ENCODE measurements at places on chromosomes 3 and 15.

DNA sequence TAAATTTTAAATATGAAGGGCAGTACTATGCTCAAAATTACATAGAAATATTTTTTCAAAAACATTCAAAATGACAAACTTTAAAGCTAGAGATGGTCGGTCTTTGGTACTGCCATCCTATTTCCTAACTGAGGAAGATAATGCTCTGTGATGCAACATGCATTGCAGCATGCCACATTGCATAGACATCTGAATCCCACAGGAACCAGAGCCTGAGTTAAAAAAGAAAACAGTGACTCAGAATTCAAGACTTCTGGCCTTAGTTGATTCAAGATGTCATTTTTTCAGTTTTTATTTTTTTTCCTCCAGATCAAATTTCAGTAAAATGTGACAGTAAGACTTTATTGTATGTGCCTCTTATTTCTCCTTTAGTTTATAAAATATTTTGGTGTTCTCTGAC lies 33.1 kb downstream of the TP63 start:
- DNase-seq: no peak

DNA sequence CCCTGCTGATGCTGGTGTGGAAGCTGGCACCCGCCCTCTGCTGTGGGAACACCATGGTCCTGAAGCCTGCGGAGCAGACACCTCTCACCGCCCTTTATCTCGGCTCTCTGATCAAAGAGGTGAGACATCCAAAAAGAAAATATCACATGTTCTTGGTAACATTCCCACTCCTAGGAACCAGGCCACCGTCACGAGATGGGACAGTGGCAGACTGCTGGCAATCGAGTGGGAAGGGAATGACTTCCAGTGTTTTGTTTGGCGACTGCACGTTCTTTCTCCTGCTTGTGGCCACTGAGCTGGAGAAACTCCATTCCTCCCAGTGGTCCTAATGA lies 14.3 kb downstream of the ALDH1A3 start:
- no peak for DNase-seq

DNA sequence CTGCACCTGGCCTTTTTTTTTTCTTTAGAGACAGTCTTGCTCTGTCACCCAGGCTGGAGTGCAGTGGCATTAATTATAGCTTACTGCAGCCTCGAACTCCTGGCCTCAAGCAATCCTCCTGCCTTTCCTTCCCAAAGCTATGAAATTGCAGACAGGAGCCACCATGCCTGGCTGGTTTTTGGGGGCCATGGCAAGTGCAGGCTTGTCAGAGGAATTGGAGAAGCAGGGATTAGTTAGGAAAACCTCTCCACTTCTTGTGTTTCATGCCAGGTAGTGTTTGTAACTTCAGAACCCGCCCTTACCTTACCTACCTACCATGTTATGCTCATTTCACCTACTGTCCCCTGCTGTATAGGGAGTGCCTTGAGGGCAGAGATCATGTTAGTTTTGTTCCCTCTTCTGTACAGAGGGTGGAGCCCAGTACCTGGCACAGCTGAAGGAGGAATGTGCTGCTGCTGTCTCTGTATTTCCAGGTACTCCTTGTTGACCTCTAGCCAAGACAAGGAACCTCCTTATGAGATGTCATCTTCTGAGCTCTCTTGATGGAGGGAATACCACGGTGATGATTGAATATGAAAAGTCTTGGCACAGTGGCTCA lies 43.8 kb downstream of the TRAK1 start:
- no peak for DNase-seq

GRCh38 chr3:46959161-46959511 lies 17.4 kb downstream of the CCDC12 start:
- peak; percentile 28 for DNase-seq

DNA sequence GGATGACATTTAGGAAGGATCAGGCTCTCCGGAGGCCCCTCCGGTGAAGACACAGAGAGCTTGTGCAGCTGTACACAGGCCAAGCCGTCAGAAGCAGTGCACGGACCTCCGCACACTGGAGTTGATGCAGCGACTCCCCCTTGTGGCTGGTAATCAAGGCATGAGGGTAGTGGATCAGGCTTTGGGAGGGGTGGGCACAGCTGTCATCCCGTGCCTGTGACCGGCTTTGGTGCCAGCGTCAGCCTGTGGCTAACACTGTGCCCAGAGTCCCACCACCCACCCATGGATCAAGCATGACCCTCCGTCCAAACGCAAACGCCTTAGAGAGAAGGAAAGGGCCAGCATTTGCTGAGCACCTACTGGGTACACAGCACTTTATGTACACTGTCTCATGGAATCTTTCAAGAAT lies 8.2 kb upstream of the GRIP2 start:
- DNase-seq: peak; percentile 38

DNA sequence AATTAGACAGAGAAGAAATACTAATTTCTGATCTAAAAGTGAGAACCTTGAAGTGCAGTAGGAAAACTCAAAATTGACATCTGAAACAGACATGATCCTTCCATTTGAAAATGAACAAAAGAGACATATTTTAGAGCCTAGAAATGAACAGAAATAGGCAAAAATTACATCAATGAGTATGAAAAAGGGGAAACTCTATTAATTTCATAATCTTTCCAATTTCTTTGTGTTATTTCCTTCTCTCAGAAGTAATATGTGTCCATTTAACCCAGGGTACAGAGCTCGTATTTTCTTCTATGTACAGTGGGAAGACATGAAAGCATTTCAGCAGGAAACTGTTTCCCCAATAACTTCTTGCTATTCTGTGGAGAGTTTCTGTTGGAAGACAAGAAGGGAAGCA lies 263.1 kb downstream of the CGGBP1 start:
- no peak for DNase-seq

DNA sequence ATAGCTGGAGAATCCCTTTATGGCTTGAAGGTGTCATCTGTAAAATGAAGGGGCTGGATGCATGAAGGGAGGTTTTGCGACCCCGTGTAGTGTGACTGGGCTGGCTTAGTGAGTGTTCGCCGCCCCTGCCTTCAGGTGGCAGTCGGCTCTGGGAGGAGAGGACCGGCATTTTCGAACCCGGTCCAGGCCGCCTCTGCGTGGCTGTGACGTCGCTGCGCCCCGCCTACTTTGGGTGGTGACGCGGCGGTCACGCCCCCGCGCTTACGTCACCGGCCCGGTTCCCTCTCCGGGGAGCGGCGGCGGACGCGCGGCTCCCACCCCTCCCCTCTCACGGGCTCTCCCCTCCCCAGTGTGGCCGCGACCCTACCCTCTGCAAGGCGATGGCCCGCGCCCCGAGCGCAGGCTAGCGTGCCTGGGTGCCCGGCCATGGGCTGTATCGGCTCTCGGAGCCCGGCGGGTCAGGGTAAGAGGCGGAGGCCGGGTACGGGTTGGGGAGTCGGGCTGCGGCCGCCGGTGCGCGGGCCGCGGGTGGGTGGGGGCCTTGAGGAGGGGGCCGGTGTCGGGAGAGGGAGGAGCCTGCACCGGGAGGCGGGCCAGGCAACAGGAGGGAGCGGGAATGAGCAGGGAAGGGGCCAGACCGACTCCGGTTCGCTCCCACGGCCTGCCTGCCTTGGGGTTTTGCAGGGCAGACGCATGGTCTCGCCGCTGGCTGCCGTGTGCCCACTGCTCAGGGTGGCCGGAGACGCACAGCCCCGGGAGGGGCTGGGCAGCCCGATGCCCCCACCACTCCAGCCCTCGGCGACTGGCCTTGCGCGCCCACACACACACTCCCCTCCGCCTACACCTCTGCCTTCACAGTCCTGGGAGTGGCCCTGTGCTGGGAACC lies 1.5 kb upstream of the FAM131A start:
- DNase-seq: peak; percentile 89

DNA sequence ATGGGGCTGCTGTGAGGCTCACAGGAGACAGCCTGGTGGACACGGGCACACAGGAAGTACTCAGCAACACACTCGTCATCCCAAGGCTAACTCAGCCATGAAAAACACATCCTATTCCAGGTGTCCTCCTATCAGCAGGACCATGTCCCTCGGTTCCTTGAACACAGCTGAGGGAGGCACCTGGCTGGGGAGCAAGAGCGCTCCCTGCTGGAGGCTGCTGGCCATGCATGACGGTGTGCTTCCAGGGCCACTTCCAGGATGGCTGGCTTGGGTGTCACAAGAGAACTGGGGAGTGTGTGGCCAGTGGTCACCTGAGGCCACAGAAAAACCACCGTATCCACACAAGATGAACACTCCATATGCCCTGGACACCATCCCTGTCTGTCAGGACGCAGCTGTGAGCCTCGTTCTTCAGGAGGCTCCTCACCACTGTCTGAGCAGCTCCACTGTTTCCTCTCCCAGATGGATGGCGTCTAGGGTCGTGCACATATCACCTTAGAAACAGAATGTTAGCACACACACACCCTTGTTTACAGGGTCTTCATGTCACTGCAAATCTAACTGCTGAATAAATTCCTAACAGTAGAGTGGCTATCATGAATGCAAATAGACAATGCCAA lies 31.0 kb downstream of the POC1A start:
- peak; percentile 76 for DNase-seq

DNA sequence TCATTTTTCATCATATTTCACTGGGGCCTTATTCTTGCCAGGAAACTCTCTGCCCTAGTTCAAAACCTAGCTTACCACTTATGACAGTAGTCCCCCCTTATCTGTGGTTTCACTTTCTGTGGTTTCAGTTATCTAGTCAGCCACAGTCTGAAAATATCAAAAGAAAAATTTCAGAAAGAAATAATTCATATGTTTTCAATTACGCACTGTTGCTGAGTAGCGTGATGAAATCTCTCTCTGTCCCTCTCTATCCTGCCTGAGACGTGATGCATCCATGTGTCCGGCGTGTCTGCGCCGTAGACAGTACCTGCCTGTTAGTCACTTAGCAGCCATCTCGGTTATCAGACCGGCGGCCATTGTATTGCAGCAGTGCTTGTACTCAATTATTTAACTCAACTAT lies 369.9 kb upstream of the MCTP2 start:
- no peak for DNase-seq

DNA sequence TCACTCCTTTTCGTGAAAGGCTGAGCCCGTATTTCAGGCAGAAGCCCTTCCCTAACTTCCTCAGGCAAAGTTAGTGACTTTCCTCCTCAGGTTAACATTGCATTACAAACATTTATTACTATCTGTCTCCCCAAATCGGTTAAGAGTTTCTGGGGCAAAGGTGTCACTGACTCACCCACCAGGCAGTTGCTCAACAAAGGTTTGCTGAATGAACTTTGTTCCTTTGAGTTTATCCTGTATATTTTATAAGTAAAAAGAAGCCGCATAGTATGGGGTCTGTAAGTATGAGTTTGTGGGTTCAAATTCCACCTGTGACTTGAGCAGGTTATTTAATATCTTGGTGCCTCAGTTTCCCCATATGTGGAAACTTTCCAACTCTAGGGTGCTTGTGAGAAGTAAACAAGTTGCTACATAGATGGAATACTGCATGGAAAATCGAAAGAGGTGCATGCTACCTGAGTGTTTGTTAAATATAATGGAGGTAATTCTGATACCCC lies 177.7 kb downstream of the THRB start:
- DNase-seq: no peak

GRCh38 chr15:69712991-69713390 lies 260.4 kb downstream of the RPLP1 start:
- DNase-seq: no peak

DNA sequence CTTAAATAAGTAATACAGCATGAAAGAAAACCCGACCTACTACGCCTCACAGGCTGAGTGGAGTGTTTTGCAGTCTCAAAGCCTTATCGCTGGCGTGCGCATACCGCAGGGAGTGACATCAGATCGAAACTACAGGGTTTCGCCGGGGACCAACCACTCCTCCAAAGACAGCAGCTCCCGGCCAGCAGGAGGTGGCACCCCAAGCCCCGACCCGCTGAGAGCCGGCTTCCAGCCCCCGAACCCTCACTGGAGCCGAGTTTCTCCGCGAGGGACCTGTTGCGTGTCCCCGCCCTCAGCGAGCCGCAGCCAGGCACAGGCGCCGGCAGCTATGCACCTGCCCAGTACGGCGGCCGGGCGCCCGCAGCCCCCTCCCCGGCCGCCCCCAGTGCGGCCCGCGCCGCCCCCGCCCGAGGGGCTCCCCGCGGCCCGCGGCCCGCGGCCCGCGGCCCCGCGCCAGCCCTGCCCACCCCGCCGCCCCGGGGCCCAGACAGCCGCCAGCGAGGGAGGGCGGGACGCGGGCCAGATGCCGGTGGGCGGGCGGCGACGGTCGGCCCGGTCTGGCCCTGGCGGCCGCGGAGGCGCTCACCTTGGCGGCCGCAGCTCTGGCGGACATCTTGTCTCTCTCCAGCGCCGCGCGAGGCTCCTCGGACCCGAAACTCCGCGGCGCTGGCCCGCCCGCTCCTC lies 710 bp downstream of the TJP1 start:
- no peak for DNase-seq

- no peak for DNase-seq
Measured at GRCh38 chr3:25354071-25354470, 74.0 kb upstream of the RARB start.

DNA sequence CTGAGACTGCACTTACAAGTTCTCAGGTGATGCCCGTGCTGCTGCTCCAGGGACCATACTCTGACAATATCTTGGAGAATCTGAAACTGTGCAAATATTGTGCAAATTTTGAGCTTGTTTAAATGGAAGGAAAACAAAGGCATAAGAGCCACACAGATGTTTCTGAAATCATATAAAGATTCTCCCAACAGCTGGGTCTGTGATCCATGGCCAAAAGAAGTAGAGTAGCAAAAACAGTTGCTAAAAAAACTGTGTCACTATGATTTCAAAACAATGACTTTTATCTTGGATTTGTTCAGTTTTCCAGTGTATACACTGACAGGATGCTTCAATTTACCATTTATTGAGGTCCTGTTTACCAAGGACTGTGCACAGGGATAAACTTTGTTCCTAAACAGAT lies 25.3 kb downstream of the NPTN start:
- no peak for DNase-seq

DNA sequence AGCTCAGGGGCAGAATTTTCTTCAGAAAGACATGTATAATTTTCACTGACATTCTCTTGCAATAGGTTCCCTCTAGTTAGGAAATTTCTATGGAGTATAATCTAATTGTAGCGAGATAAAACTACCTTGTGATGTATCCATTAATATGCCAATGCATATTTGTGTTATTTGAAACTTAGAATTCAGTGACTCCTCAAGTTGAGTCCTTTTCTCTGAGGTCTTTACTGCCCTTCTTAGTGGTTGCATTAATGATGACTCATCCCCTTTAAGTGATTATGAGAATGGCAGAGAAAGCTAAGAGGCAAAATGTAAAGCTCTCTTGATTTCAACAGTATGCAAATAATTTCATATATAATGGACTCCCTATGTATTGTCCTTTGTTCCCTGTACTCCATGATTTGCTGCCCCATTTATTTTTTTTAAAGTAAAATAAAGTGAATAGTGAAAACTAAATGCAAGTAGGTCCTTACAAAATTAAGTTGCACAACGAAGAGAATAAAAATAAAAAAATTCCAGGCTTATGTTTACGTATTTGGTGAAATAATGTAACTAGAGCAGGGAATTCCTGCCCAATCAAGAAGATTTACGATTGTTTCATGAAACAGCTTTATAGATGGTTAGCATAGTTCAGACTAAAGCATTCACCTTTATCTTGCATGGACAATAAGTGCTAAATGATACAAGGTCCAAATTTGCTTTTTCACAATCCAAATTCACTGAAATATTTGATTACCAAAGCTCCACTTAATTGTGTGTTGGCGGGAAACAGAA lies 78.1 kb downstream of the ZPLD1 start:
- no peak for DNase-seq
